ENCODE measurements at places on chromosomes 2 and 18. TPM values are rescaled to one million over a fixed set of nuclear protein-coding genes. Genes with fewer than 3 reads are reported as not detected.

Gene CKAP2L
- total RNA-seq: 0.81 TPM

- no peak for DNase-seq
These were observed 51.1 kb downstream of the LPIN2 start for GRCh38 chr18:2961821-2962220.

GRCh38 chr2:19178175-19178574 is 180.2 kb downstream of the OSR1 start:
- no peak for DNase-seq

Gene USP40
- 13.2 TPM for total RNA-seq

- DNase-seq: no peak
These were observed 69.1 kb downstream of the MCFD2 start for GRCh38 chr2:46846536-46846935.

GRCh38 chr2:61361068-61361467 is 109.8 kb downstream of the USP34 start:
- DNase-seq: no peak
